ENCODE measurements at places on chromosomes 3 and 15.

GRCh38 chr3:195455789-195456188 is 13.0 kb upstream of the ACAP2 start:
- no peak for ATAC-seq

- no peak for ATAC-seq
Measured at GRCh38 chr15:52566889-52567288, 1.9 kb downstream of the ARPP19 start.

DNA sequence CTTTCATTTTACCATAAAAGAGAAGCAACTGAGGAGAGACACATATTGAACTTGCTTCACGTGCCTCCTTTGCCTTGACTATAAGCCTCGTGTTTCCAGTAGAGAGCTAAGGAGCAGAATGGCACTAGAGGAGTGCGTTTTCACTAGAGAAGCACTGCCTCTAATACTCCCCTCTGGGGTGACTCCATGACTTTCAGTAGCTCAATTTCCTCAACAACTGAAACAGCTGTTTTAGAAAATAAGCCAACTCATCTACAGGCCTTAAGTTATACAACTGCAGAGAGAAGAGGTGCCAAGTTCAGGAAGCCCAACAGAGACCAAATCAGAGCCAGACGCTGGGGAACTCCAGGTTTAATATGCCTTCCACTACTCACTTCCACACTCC is 1.9 kb downstream of the UBP1 start:
- no peak for ATAC-seq

- ATAC-seq = peak; percentile 38
Measured at GRCh38 chr3:172675441-172676193, 35.2 kb downstream of the NCEH1 start.

GRCh38 chr3:187957582-187957981 is 196.4 kb upstream of the LPP start:
- no peak for ATAC-seq

DNA sequence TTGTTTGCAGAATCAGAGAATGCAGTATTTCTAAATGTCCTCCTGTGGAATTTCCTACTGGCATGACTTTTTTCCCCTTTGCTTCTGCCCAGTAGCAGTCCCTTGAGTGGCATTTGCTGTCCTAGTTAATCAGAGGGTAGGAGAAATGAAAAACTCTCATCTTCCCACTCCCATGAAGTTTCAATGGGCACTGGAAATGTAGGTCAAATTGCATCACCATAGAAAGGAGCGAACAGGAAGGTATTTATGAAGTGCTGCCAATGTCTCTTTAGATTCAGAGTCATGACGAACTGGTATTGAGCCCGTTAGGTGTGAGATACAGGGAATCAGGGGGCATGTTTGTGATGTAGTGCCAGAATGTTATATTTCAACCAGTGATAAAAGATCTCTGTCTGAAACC is 23.2 kb downstream of the ATXN7 start:
- no peak for ATAC-seq

GRCh38 chr15:78317145-78317836 is 17.9 kb upstream of the SKIC8 start:
- peak; percentile 64 for ATAC-seq

DNA sequence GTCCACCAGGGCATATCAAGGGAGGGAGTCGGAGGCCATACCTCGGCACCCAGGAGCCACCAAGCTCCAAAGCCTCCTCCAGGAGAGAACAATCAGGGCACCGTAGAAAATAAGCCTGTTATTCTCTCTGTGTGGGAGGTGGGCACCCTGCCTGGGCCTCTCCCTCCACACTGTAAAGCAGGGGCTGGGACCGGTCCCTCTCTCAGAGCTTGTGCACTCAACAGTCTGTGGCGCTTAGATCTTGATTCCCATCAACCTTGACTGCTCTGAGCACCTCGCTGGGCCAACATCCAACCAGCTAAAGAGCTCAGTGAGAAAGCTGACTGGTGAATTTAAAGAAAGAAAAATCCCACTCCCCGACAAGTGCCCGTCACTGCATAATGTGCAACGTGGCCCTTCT is 53.0 kb downstream of the PCSK6 start:
- ATAC-seq = no peak

GRCh38 chr15:52262364-52262763 is 33.2 kb downstream of the MYO5C start:
- peak; percentile 5 for ATAC-seq

- no peak for ATAC-seq
Measured at GRCh38 chr15:90268415-90268814, 2.9 kb downstream of the NGRN start.

GRCh38 chr3:176814285-176814684 is 383.0 kb downstream of the TBL1XR1 start:
- ATAC-seq = no peak

DNA sequence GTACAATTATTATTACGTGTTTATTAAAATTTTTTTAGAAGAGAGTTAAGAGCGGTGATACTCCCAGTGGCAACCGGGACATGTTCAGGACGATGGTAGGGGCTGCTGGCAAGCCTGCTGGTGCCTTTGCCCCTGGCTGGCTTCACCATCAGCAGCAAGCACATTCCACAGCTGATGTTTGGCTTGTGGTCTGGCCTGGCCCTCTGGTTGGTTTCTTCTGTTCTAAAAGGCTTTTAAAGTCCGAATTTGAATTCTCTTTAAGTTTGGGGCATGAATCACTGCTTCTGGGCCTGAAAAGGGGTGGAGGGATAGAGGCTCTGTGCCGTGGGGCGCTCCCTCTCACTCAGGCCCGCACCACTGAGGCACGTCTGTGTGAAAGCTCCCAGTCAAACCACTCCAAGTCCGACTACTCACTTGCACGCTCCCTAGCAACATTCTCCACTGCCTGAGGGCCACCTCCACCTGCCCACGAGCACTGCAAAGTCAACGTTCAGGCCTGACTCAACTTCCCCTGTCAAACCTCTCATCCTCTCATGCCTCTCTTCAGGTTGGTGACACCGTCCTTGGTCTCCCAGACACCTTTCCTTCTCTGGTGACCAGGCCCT is 10.1 kb downstream of the ITGA11 start:
- no peak for ATAC-seq

GRCh38 chr3:152549263-152549662 is 280.5 kb downstream of the MBNL1 start:
- no peak for ATAC-seq

DNA sequence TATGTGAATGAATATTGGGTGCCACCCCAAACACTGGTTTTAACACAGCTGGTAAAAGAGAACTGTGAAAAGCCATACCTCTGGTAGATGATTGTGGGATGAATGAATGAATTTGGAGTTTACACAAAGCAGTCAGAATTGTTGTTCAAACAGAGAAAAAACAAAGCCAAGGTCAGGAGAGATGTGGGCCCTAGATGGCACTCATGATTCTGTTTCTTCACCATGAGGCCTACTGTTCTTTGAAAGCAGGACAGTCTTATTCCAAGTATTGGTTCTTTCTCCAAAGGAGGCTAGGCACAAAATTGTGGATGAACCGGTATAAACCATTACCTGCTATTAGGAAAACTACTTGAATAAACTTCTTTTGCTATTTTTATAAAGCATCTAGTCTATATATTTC is 97.6 kb downstream of the SAMMSON start:
- ATAC-seq = no peak

- no peak for ATAC-seq
Measured at GRCh38 chr3:119413603-119414280, 49.7 kb downstream of the TMEM39A start.

DNA sequence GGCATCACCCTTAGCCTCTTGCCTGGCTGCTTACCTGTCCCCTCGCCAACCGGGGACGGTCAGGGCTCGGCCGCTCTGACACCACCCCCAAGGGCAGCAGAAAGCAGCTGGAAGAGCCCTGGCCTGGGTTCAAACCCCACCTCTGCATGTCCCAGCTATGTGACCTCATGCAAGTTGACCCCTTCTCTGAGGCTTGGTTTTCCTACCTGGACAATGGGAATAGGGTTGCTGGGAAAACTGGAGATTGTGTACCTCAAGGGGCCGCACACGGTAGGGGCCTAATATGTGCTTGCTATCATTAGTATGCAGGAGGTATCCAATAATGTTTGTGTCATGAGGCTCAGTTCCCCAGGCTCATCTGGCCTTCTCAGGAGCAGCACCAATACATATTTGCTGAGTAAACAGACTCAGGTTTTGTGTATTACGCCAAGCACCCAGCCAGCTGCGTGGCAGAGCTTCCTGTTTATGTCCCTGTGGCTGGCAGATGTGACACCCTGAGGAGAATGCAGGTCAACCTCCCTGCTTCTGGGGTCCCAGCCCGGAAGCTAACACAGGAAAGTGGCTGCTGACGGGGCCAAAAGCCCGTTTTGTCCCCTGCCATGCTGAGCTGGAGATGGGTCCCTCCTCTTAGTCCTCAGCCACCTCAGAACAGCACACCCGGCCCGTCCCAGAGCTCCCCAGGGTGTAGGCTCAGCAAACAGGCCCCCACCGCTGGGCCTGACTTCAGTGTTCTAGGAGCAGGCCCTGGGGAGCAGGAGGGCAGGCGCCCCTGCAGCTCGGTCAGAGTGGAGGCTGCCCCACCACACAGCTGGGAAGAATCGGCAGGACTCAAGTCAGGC is 29.7 kb downstream of the PLXND1 start:
- ATAC-seq = peak; percentile 24

DNA sequence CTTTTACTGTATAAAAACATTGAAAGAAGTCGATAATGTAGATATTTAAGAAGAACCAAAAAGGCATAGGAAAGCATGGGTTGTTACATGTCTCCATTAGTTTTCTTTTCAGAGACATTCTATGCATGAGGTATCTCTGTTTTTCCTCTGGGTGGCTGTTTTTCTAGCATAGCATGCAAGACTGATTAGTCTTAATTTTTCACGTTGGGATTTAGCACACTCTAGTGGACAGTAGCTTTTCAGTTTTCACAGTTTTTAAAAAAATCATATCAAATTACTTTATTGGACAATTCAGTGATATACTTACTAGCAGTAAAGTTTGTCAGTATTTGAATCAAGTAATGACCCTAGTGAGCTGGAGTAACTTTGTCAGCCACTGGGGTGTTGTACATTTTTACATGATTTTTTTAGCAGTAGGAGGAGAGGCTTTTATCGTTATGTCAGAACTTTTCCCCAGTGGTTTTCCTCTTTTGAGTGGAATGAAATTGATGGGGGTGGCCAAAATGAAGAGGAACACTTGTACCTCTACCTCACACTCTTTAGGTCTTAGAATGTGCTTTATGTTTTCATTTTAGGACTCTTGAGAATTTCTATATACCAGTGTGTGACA is 57.2 kb downstream of the SEC22A start:
- peak; percentile 56 for ATAC-seq

DNA sequence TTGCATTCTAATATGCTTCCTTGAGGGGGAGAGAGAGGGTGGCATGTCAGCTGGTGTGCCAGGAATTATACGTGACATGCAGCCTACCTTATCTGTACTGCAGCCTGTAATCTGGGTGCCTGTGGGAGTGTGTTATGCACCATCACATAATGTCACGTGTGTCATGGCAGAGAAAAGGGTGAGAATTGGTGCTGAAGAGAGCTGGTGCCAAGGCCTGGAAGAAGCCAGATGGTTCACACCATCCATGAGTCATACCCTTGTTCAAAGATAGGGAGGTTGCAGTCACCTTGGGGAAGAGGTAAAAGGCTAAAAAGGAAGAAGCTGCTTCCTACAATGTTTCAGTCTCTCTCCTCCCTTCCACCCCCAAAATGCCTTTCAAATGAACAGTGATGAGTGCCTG is 5.3 kb downstream of the BRPF1 start:
- no peak for ATAC-seq

DNA sequence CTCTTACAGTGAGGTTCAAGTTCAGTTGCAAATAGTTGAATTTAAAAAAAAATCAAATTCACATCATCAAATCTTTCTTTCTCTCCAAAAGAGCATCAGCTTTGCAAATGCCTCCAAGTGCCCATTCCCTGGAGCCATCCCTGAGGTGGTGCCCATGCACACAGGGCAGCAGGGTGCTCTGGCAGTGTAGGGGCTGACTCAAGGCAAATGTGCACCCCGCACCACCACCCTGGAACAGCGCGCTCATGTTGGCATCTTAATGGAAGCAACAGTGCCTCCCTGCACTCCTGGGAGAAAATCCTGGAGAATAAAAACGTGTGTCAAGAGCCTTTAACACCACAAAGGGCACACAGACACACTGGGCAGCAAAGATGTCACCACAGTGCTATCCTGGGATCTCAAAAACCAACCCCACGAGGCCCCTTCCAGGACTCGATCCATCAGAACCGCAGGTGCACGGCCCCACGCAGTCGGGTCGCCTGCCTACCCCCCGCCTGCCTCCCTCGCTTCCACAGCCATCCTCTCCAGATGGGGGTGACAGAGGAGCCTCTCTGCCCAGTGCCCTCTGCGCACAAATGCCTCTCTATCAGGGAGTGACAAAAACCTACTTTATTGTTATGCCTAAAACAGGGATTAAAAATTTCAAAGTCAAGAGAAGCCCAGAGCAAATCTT is 50.8 kb downstream of the NIPA2 start:
- ATAC-seq = no peak

GRCh38 chr3:134144694-134145093 is 106.0 kb downstream of the RYK start:
- ATAC-seq = no peak

DNA sequence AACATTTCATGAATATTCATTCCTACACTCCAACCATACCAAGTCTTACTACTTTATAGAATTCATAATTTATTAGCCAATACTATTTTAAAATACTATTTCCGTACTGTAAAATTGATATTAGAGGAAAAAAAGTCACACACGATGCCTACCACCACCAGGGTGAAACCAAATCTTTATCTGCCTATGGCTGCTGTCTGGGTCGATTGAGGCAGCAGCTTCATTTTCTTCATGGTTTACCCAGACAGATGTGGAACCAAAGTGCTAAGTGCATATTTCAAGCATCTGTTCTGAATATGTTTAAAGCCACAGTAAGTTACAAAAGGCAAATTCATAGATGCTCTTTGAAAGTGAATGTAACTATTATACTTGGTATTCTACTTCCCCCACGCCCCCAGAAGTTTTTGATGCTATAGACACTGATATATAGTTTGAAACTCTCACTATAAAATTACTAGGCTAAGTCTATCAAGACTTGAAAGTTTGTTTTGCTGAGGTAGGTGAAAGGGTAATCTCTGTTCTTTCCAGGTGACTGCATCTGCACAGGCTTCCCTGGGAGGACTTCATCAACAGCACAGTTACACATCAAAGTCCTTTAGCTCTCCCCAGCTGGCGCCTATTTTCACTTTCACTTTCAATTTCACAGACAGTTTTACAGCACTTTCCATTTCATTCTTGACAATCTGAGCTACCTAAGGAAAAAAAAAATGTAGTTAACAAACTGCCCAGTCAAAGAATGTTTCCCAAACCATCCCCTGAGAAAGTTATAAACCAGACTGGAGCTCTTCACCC is 113.9 kb downstream of the POLQ start:
- ATAC-seq = no peak

GRCh38 chr3:177337541-177338331 is 140.5 kb upstream of the TBL1XR1 start:
- no peak for ATAC-seq
